Femur (tissue), 1 donor: ENCODE measurements at places on chromosomes 5 and 9.

GRCh38 chr5:107428303-107428813 is 242.4 kb downstream of the EFNA5 start:
- no peak for DNase-seq

DNA sequence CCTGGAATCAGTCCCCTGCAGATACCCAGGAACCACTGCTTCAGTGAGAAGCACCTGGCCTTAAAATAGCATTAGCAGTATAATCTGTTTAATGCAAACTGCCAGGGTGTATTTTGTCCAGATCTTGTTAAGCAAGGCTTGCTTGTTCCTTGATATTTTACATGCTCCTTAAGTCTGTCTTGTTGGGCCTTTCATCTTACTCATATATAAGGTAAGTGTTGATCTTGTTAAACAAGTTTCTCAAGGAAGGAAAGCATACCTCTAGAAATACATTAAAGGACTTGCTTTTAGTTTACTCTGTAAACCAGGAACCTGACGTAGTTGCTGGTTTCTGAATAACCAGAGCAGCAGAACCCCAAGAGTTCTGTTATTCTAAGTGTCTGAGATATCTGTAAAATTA is 13.7 kb downstream of the HSPA4 start:
- no peak for DNase-seq

DNA sequence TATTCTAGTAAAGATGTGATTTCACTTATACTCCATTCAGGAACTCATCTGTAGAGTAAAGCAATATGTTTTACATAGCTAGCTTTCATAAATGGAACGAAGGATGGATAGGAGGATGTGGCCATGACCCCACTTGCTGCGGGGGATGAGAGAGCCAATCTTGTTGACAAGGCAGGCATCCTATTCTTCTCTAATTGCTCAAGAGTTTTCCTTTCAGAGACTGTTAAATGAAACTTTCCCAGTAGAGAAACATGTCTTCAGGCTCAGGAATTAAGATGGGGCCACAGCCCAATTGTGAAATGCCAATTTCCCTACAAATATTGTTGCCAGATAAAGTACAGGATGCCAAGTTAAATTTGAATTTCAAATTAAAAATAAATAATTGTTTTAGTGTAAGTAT is 196.2 kb upstream of the TUT7 start:
- no peak for DNase-seq

GRCh38 chr5:91794856-91795548 is 411.9 kb upstream of the ARRDC3 start:
- no peak for DNase-seq

- no peak for DNase-seq
Measured at GRCh38 chr5:96080557-96080956, 118.9 kb upstream of the ELL2 start.

DNA sequence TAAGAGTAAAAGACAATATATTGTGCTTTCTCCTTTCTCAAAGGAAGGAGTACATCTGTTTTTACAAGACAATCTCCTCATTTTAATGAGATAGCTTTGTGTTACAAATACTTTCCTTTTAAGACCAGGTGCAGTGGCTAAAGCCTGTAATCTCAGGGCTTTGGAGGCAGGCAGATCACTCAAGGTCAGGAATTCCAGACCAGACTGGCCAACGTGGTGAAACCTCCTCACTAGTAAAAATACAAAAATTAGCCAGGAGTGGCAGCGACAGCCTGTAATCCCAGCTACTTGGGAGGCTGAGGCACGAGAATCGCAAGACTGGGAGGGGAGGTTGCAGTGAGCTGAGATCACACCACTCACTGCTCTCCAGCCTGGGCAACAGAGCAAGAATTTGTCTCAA is 11.8 kb downstream of the TMEM161B start:
- no peak for DNase-seq

GRCh38 chr5:51829230-51829629 is 446.0 kb downstream of the ISL1 start:
- no peak for DNase-seq

GRCh38 chr9:2288309-2288708 is 273.2 kb downstream of the SMARCA2 start:
- no peak for DNase-seq

DNA sequence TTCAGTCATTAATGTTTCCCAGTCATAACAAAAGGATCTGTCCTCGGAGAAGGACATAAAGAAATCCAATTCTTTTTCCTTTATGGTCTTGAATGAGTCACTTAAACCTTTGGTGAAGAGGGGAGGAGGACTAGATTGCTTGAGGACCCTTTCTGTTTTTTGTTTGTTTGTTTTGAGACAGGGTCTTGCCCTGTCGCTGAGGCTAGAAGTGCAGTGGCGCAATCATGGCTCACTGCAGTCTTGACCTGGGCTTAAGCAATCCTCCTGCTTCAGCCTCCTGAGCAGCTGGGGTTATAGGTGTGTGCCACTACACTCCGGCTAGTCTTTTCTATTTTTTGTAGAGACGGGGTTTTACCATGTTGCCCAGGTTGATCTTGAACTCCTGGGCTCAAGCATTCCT is 12.3 kb downstream of the TIGD6 start:
- DNase-seq, result no peak
